ENCODE measurements at places on chromosomes 16 and 17. TPM values are rescaled to one million over a fixed set of nuclear protein-coding genes. Genes with fewer than 3 reads are reported as not detected.

- no peak overlapping the region for H3K27ac ChIP-seq
- no peak overlapping the region for H3K4me3 ChIP-seq
- DNase-seq = no peak
- H3K27me3 ChIP-seq = peaks cover 38% of the 10 kb centered on the region
Measured at GRCh38 chr17:36888236-36888951, 48.9 kb upstream of the LHX1 start.

DNA sequence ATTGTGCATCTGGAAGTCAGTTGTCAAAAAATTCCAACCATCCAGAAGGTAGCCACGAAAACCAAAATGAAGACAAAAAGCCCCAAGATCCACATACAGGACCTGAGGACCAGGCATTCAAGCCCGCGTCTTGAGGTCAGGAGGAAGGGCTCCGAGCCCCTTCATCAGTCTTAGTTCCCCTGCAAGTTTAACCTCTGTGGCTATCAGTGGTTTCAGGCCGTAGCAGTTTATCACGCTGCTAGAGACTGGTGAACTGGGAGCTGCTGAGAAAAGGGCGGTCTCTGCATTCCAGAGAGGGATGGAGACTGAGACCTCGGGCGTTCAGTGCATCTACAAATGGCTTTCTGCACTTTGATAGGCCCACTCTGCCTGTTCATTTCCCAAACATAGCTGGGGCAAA, 70.6 kb downstream of the IRF8 start:
- H3K4me1 ChIP-seq = peaks cover 7% of the 10 kb centered on the region
- H3K27ac ChIP-seq = no peak overlapping the region
- H3K27me3 ChIP-seq = no peaks in the 10 kb centered on the region
- H3K36me3 ChIP-seq = no peaks in the 10 kb centered on the region

- no peaks in the 10 kb centered on the region for H3K4me1 ChIP-seq
- peaks cover 17% of the 10 kb centered on the region for H3K36me3 ChIP-seq
- H3K27me3 ChIP-seq = no peaks in the 10 kb centered on the region
Measured at GRCh38 chr17:64154717-64155116, 24.8 kb upstream of the ERN1 start.

GRCh38 chr17:29005936-29006511, at the start of gene SEZ6:
Gene SEZ6, minus strand, starts transcription at chr17:29006033. Its CDS starts 164 bp downstream, at chr17:29005869.
- no peak within 1 kb of the TSS for H3K27ac ChIP-seq
- peaks cover 46% of the 10 kb centered on the region for H3K27me3 ChIP-seq
- peaks cover 2% of the 10 kb centered on the region for H3K4me1 ChIP-seq
- H3K4me3 ChIP-seq = no peak within 1 kb of the TSS
- peak; percentile 74 for DNase-seq

DNA sequence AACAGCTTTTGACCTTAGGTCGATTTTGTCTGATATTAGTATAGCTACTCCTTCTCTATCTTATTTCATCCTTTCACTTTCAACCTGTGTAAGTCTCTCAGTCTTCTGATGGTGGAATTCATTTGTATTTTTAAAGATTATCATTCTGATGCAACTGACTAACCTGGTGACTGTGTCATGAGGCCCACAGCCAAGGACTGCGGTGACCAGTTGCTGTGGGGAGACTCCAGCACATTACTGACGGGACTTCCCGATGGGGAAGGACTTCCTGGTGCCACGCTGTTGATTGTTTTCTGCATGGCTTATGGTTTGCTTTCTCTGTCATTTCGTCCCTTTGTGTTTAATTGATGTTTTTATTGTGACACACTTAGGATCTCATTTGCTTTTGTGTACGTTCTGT, 34.2 kb downstream of the RMI2 start:
- peaks cover 15% of the 10 kb centered on the region for H3K36me3 ChIP-seq
- H3K4me3 ChIP-seq = no peak overlapping the region
- peak overlapping the region; percentile 72 for H3K27ac ChIP-seq
- no peak for DNase-seq

- no peak overlapping the region for H3K4me3 ChIP-seq
- no peak overlapping the region for H3K27ac ChIP-seq
- DNase-seq = no peak
- no peaks in the 10 kb centered on the region for H3K4me1 ChIP-seq
Measured at GRCh38 chr16:83409347-83409746, 398.4 kb upstream of the HSBP1 start.

GRCh38 chr16:14635395-14636165, 2.8 kb downstream of the BFAR start:
- peaks cover 35% of the 10 kb centered on the region for H3K36me3 ChIP-seq
- DNase-seq = no peak
- no peak overlapping the region for H3K4me3 ChIP-seq
- H3K27ac ChIP-seq = peak overlapping the region; percentile 25
- peaks cover 42% of the 10 kb centered on the region for H3K4me1 ChIP-seq

GRCh38 chr17:38798614-38799500, 499 bp downstream of the PIP4K2B start:
- peak; percentile 69 for DNase-seq
- H3K27ac ChIP-seq = peak overlapping the region; percentile 91
- H3K27me3 ChIP-seq = no peaks in the 10 kb centered on the region
- peaks cover 49% of the 10 kb centered on the region for H3K36me3 ChIP-seq
- peak overlapping the region; percentile 87 for H3K4me3 ChIP-seq

- no peaks in the 10 kb centered on the region for H3K4me1 ChIP-seq
- DNase-seq = no peak
- no peak overlapping the region for H3K4me3 ChIP-seq
- H3K27ac ChIP-seq = no peak overlapping the region
Measured at GRCh38 chr16:72987480-72987901, 60.4 kb downstream of the ZFHX3 start.

DNA sequence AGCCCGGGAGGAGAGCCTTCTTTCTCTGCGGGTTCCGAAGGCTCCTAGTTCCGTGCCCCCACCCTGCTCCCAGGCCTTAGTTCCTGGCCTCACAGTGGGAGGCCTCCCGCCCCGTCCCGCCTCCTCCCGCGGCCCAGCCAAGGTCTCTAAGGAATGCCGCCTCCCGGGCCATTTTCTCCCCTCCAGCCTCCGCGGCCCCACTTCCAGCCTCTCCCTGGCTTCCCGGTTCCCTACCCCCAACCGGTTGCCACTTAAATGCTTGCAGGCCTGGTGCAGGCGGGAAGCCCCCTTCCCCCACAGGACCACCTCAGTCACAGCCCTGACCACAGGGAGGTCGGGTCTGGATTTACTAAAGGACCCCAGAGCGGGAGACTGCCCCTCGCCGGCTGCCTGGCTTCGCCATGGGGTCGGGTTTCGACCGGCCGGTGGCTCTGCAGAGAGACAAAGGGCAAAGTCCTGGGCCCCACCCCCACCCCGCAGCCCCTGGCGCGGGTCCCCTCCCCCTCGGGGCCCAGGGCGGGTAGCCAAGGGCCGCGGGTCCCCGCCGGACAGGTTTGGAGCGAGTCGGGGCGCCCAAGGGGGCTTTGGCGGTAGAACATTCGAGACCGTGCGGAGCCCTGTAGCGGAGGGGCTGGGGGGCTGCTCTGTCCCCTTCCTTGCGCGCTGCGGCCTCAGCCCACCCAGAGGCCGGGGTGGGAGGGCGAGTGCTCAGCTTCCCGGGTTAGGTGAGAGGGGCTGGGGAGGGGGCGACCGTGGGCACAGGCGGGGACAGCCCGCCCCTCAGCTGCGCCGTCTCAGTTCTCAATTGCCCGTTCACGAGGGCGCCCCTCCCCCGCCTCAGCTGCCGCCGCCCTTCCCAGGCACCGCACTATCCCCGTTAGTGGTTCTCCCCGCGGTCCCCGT, 16.4 kb downstream of the IGF2BP1 start:
- H3K27ac ChIP-seq = no peak overlapping the region
- H3K36me3 ChIP-seq = no peaks in the 10 kb centered on the region
- DNase-seq = no peak
- H3K4me1 ChIP-seq = no peaks in the 10 kb centered on the region

DNA sequence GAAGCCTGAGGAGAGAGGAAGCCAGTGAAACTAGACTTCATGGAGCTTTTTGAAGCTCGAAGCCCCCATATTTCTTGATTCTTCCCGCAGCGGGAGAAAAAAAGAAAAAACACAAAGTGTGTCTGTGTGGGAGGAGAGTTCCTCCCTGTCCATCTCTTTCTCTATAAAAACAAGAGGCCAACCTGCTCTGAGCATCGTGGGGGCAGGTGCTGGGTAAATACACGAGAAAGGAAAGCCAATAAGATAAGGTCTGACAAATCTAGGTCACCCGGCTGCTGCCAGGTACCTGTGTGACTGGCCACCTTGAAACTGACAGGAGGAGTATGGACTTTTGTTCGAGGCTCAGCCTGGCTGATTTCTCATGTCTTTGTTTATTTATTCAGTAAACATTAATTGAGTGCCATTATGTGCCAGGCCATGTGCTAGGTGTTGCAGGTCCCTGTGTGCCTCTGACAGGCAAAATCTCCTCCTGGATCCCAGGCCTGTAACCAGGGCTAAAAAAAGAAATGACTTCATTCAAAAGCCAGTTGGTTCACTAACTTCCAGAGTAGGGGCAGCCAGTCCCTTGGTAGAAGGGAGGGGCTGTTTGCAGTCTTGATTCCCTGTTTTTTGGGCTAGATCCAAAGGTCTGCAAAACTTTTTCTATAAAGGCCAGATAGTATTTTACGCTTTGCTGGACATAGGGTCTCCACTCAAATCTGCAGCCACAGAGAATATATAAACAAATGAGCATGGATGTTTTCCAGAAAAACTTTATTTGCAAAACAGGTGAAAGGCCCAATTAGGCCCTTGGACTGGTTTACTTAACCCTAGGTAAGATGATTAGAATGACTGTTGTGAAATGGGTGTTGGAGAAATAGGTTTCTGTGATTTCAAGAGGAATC, 35.6 kb downstream of the YPEL2 start:
- peaks cover 71% of the 10 kb centered on the region for H3K4me1 ChIP-seq
- H3K27me3 ChIP-seq = no peaks in the 10 kb centered on the region
- H3K36me3 ChIP-seq = peaks cover 22% of the 10 kb centered on the region

DNA sequence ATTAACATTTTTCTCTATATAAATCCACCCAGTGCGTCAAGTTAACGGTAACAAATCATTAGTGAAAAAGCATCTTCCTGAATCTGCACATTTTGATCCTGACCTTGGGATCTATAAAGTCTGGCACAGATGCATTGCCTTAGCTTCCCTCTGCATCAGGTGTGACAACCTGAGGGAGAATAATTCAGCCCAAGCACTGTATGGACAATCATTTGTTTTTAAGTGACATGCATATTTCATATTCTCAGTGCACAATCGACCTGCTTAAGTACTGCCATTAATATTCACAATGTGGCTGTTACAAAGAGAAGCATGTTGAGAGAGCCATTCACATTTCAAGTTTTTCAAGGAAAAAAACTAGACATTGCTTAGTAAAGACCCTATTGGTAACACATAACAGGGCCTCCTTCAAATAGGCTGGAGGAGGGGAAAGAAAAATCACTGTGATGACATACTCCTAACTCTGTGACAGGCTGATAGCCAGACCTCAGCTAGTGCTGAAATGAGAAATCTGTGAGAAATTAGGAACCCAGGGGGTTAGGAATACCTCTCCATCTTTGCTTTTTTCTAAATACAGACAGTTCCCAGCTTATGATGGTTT, 505.3 kb upstream of the CDH5 start:
- no peaks in the 10 kb centered on the region for H3K36me3 ChIP-seq
- H3K27me3 ChIP-seq = no peaks in the 10 kb centered on the region
- H3K4me3 ChIP-seq = no peak overlapping the region
- H3K4me1 ChIP-seq = no peaks in the 10 kb centered on the region
- no peak for DNase-seq

- no peaks in the 10 kb centered on the region for H3K36me3 ChIP-seq
- no peaks in the 10 kb centered on the region for H3K4me1 ChIP-seq
- H3K27ac ChIP-seq = no peak overlapping the region
- H3K27me3 ChIP-seq = peaks cover 5% of the 10 kb centered on the region
- no peak overlapping the region for H3K4me3 ChIP-seq
- no peak for DNase-seq
Measured at GRCh38 chr17:41428591-41429291, 4.4 kb upstream of the KRT37 start.

DNA sequence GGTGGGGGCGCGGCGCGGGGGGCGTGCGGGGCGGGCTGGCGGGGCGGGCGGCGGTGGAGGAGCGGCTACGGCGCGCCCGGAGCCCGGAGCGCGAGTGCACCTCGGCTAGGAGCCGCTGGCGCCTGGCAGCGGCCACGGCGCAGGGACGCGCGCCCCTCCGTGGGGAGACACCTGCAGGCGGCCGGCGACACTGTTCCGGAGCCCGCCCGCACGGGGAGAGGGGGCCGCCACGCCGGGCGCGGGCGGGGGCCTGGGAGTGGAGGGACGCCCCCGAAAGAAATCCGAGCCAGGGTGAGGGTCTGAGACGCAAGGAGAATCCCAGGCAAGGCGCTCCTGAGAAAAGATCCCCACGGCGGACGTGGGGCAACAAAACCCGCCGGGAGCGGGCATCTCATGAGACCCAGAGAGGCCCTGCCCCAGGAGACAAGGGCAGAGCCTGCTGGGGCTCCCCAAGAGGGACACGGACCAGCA, at the start of gene GSG1L:
GSG1L (minus strand) TSS at position 124 of the 471 bp plus-strand sequence. CDS start 290 bp downstream, outside the sequence.
- no peak within 1 kb of the TSS for H3K4me3 ChIP-seq
- H3K36me3 ChIP-seq = no peaks in the 10 kb centered on the region
- no peak within 1 kb of the TSS for H3K27ac ChIP-seq
- peaks cover 53% of the 10 kb centered on the region for H3K27me3 ChIP-seq

- H3K36me3 ChIP-seq = peaks cover 23% of the 10 kb centered on the region
- peak; percentile 57 for DNase-seq
- H3K4me1 ChIP-seq = peaks cover 82% of the 10 kb centered on the region
- peak overlapping the region; percentile 22 for H3K4me3 ChIP-seq
Measured at GRCh38 chr16:89330177-89330856, 112.8 kb downstream of the ZNF778 start.

- no peaks in the 10 kb centered on the region for H3K4me1 ChIP-seq
- H3K4me3 ChIP-seq = no peak overlapping the region
- no peaks in the 10 kb centered on the region for H3K36me3 ChIP-seq
- peaks cover 4% of the 10 kb centered on the region for H3K27me3 ChIP-seq
Measured at GRCh38 chr16:74718140-74718539, 17.5 kb upstream of the MLKL start.

- no peaks in the 10 kb centered on the region for H3K36me3 ChIP-seq
- no peak overlapping the region for H3K4me3 ChIP-seq
- no peak overlapping the region for H3K27ac ChIP-seq
Measured at GRCh38 chr17:68733241-68734176, 132.3 kb upstream of the FAM20A start.

- no peaks in the 10 kb centered on the region for H3K36me3 ChIP-seq
- no peaks in the 10 kb centered on the region for H3K27me3 ChIP-seq
- no peaks in the 10 kb centered on the region for H3K4me1 ChIP-seq
- H3K4me3 ChIP-seq = no peak overlapping the region
Measured at GRCh38 chr17:75925912-75926311, 14.9 kb downstream of the FBF1 start.

- H3K36me3 ChIP-seq = peaks cover 3% of the 10 kb centered on the region
- no peaks in the 10 kb centered on the region for H3K4me1 ChIP-seq
- no peak overlapping the region for H3K4me3 ChIP-seq
- no peaks in the 10 kb centered on the region for H3K27me3 ChIP-seq
- no peak overlapping the region for H3K27ac ChIP-seq
Measured at GRCh38 chr17:2964831-2965230, 98.6 kb downstream of the OR1D5 start.

- no peak overlapping the region for H3K4me3 ChIP-seq
- H3K27me3 ChIP-seq = no peaks in the 10 kb centered on the region
- no peaks in the 10 kb centered on the region for H3K36me3 ChIP-seq
Measured at GRCh38 chr17:17344507-17345293, 41.5 kb downstream of the NT5M start.

- DNase-seq = no peak
- no peaks in the 10 kb centered on the region for H3K4me1 ChIP-seq
- no peaks in the 10 kb centered on the region for H3K36me3 ChIP-seq
- no peak overlapping the region for H3K4me3 ChIP-seq
Measured at GRCh38 chr17:10585529-10585928, 36.1 kb upstream of the MYH2 start.

CDH13 gene
- total RNA-seq = not detected

CLEC18B gene
- 1.4 TPM for total RNA-seq

CDR2L gene
- total RNA-seq = 0.40 TPM

CCL5 gene
- total RNA-seq = 68.7 TPM

KIF19 gene
- total RNA-seq = 0.69 TPM

GAST gene
- total RNA-seq = not detected

PERCC1 gene
- not detected for total RNA-seq

MYL11 gene
- not detected for total RNA-seq

C16orf92 gene
- total RNA-seq = not detected

KRT16 gene
- total RNA-seq = not detected

UBALD1 gene
- 22.2 TPM for total RNA-seq

CPHXL2 gene
- not detected for total RNA-seq

KRT31 gene
- total RNA-seq = not detected
